Activated naive CD4-positive, alpha-beta T cell (primary cell): ENCODE measurements at places on chromosomes 1 and 21.

DNA sequence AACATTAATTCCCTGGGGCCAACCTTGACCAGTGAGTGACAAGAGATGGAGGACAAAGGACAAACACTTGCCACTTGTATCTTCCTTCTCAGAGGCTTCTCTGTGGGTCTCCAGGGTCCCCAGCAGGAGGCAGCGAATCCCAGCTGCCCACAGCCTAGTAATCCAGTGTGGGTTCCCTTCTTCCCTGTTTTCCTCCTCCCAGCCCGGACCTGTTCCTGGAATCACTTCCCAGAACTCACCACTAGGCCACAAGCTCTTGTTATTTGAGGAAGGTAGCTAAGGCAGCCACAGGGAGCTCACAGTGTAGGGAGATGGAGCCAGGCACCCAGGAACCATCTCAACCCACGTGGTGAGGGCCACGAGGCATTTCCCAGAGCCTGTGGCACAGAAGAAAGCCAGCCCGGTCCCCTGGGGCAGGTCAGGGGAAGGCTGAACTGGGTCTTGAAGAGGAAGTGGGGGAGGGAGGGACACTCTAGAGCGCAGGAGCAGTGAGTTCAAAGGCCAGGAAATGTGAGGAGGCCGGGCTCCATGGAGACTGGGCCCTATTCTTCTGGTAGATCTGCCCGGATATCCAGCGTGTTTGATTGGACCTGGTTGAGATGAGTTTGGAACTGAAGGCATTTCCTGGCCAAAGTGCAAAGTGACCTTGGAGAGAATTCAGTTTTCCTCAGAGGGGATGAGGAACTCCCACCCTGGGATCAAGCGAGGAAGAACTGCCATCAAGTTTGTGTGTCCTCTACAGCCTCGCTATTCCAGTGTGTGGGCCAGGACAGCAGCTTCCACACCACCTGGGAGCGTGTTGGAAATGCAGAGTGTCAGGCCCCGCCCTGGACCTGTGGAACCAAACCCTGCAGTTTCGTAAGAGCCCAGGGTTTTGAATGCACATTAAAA, 20.3 kb upstream of the C2CD2 start:
- no peak for DNase-seq

GRCh38 chr1:212792396-212792908, 758 bp downstream of the TATDN3 start:
- DNase-seq, result no peak

DNA sequence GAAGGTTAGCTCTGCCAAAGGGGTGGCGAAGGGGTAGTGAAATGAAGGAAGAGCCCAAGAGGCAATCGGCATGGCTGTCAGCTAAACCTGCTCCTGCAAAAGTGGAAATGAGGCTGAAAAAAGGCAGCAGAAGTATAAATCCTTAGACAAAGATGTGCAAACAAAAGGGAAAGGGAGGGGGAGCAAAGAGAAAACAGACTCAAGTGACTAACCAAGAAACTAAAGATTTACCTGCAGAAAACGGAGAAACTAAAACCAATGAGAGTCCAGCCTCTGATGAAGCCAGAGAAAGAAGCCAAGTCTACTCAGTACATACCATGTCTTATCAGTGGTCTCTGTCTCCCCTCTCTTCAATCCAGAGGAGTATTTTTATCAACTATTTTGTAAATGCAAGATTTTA, 25.4 kb downstream of the SCAF4 start:
- DNase-seq, result no peak

DNA sequence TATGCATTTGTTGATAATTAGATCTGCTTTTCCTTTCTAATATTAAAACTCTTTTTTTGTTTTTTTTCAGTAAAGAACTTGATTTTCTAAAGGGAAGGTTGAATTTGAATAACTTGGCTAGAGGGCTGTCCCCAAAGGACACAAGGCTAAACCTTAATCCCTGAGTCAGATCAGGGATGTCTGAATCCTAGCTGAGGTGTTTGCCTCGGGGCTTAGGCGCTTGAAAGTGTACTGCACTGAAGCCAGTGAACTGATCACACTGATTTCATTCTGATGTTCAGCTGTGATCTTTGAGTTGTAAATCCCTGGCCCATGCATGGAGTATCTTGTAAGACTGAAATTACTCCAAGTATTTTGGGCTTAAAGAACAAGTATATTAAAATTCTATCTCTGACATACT, 42.8 kb downstream of the MTR start:
- DNase-seq, result no peak

DNA sequence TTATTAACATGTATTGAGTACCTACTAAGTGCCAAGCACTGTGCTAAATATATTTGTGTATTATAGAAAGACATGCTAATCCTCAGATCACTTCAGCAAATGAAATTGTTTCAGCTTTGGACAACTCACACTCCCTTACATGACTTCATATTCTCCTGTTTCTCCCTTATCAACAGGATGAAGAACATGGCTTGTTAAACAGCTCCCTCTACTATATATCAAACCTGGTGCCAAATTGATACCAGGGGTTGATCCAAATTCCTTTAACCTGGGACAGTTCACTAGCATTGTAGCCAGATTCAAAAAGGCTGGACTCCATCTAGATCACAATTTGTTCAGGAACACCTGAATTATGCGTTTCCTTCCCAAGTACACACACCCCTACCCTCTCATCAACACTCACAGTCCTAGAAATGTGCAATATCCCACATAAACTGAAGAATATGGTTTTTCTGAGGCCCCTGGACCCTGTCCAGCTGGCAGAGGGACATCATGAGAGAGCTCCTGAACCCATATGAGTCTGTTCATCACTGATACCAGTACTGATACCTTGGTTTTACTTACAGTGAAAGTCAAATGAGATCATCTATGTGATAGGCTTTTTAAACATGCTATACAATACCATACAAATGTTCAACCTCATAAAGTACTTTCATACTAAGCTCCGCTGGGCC, 47.0 kb upstream of the PALMD start:
- DNase-seq, result no peak

- DNase-seq, result no peak
Observed at GRCh38 chr1:42221952-42222606, 57.5 kb upstream of the GUCA2A start.

DNA sequence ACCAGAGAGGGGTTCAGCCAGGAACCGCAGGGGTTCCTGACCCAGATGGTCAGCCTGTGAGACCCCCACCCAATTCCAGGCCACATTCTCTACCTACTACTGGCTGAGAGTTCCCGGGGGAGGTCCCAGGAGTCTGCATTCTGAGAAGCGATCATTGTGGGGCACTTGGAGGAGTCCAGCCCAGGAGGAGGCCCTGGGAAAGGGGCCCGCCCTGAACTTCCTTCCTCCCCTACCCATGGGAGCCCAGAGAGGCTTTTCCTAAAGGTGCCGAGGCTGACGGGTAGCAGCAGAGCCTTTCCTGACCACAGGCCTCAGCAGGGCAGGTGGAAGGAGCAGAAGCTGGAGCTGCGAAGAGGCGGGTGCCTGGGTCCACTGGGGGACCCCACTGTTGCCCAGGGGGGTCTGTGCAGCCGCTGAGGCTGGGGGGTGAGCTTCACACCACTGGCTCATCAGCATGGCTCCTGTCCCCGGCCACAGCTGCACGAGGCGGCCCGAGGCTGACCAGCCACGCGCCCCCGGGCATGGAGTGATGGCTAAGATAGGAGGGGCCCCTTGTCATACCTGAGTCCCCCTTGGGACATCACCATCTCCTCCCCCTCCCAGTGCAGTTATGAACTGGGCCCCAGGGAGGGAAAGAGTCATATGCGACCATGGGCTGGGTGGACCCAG, 127.7 kb downstream of the PRDM16 start:
- no peak for DNase-seq

DNA sequence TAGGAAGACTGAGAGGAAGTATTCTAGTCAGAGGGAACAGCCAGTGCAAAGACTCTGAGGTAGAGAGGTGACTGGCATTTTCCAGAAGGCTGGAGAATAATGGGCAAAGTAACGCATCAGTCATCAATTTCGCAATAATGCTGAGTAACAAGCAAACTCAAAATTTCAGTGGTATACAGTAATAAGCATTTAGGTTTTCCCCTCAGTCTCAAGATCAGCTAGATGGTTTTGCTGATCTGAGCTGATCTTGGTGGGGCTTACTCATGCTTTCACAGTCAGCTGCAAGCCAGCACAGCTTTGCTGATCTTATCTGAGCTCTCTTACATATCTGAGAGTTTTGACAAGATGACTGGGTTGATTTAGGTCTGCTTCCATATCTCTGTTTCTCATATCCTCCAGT, 108.7 kb downstream of the TSEN15 start:
- no peak for DNase-seq

DNA sequence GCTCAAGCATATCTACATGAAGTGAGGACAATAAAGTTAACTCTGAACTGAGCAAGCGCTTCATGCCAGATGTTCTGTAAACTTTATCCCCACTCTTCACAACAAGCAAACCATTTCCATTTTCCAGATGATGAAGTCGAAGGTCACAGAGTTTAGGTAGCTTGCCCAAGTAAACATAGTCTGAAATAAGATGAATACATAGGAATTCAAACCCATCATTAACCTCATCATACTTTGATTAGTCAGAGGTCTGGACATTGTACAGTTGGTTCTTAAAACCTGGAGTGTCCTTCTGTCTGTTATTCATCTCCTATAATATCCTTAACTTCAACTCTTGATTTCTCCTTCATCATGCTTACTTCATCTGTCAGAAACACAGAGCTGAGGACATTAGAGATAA, 180.3 kb upstream of the C8B start:
- DNase-seq, result no peak

GRCh38 chr21:17759511-17760178, 59.5 kb downstream of the C21orf91 start:
- no peak for DNase-seq

DNA sequence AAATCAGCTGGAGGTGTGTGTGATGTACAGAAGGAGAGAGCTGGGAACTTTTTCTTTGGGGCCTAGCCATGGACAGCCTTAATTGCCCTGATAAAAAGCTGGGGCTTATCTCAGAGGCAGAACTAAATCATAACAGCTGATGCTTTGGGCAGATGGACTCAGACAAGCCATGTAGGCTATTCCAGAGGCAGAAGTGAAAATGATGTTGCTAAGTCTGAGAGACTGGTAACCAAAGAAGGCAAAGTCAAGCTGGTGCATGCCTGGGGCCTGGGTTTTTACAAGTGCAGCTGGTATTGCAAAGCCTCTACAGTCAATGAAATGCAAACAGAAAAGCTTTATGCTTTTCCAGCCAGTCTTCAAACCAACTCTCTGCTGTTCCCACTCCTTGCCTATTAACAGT, 39.0 kb upstream of the LMX1A start:
- DNase-seq, result no peak

GRCh38 chr1:89200663-89201062, 1.9 kb upstream of the GBP4 start:
- DNase-seq, result no peak

GRCh38 chr1:228352677-228353481, 53.8 kb downstream of the TRIM11 start:
- DNase-seq, result no peak

- no peak for DNase-seq
Observed at GRCh38 chr1:83516369-83516768, 482.6 kb downstream of the TTLL7 start.

GRCh38 chr1:32966900-32967299, 2.3 kb upstream of the RNF19B start:
- no peak for DNase-seq

DNA sequence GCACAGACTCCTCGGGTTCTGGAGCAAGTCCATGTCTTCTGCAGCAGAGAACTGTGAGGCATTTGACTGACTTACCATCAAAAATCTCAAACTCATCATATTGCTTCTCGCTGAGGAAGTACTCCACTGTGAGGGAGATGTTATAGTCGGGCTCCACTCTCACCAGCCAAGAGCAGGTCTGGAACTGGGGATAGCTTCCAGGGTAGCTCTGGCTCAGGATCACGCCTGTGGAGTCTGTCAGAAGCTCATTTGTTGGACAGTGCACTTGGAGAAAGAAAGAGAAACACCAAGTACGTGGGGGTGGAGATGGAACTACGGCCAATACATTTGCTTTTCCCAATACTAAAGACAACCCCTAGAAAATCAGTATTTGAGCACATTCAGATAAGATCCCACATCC, 111.1 kb downstream of the ZSCAN20 start:
- no peak for DNase-seq

- DNase-seq, result no peak
Observed at GRCh38 chr1:45299296-45299695, 27.4 kb upstream of the HPDL start.

GRCh38 chr1:190170321-190170720, 307.3 kb downstream of the BRINP3 start:
- no peak for DNase-seq

DNA sequence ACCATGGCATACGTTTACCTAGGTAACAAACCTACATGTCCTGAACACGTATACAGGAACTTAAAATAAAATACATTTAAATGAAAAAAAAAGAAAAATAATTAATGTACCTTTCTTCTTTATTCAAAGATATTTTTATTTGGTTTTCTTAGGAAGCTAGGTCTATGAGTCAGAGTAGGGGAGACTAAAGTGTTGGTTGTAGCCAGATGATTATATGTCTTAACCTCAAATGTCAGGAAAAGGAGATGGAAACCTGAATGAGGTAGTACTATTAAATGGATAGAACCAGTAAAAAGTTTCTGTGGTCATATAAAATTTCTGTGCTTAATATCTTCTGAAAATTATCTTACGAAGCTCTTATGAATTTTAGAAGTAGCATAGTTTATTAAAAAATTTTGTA, 275.8 kb downstream of the KCTD3 start:
- DNase-seq, result no peak

DNA sequence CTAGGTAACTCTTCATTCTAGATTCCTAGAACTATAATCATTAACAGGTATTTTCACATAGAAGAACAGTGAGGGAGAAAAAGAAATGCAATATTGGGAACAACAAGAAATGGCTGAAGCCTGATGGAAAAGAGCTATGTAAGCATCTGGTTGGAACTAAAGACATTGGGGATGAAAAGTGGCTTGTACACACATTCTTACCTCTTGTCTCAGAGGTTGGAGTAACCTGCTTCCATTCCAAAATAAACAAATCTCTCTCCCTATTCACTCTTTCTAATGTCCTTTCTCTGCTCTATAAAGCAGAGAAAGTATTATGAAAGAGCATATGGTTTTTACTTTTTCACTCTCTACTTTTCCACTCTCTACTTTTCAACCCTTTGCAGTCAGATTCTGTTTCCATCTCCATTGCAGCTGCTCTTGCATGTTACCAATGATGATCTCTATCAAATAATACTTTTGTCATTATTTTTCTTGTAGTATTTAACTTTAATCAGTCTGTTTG, 37.5 kb downstream of the CMPK1 start:
- no peak for DNase-seq

GRCh38 chr1:51280321-51280978, 44.4 kb downstream of the RNF11 start:
- no peak for DNase-seq

- DNase-seq, result no peak
Observed at GRCh38 chr1:55622074-55622473, 406.9 kb upstream of the USP24 start.

DNA sequence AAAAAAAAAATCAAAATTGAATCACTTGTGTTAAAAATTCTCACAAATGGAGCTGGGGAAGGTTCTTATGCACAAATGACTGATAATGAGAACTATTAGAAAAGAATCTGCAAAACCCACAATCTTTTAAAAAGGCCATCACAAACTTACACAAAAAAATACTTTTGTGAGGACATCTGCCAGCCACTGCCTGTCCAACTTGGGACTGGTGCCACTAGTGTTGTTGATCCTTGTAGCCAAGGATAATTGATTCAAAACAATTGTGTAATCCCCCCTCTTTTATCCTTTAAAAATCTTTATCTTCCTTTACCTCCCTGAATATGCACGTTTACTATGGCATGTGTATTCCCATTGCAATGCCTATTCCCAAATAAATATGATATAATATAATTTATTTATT, 39.2 kb upstream of the THEM4 start:
- no peak for DNase-seq
